CD4-positive, alpha-beta T cell (primary cell): ENCODE measurements at places on chromosomes 7 and 10.

- no peak for DNase-seq
These were observed 142.6 kb downstream of the TWIST1 start for GRCh38 chr7:18974803-18975202.

- no peak for DNase-seq
These were observed 2.6 kb downstream of the PSMG3 start for GRCh38 chr7:1567049-1567771.

DNA sequence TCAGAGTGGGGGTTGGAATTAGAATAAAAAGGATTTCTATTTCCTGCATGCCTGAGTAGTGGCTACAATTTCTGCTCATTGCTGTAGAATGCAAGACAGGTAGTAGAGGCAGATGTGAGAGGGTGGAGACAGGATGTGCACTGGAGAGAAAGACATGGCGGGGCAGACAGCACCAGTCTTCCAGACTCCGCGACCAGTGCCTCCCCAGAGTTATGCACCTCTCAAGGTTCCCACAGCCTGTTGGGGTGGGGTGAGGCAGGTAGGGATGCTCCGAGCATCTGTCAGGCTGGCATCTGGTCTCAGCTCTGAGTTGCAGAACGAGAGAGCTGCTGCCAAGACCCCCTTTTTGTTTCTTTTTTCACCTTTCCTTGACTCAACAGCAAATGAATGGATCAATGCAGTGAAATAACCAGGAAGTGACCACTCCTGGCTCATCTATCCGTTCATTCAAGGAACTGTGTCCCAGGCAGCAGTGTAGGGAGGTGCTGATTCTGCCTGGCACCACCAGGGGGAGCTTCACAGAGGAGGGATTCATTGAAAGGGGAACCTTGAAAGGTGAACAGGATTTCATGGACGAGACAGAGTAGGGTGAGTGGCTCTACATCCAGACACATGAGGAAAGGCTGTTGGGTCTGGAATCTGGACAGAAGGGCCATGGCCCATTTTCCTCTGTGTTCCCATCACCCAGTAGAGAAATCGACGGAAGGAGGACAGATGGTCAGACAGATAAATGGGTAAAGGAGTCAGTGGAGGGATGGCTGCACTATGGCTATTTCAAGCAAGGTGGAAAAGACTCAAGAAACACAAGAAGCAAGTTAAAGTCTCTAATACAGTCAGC lies 17.2 kb upstream of the SLC18A3 start:
- peak; percentile 35 for DNase-seq

DNA sequence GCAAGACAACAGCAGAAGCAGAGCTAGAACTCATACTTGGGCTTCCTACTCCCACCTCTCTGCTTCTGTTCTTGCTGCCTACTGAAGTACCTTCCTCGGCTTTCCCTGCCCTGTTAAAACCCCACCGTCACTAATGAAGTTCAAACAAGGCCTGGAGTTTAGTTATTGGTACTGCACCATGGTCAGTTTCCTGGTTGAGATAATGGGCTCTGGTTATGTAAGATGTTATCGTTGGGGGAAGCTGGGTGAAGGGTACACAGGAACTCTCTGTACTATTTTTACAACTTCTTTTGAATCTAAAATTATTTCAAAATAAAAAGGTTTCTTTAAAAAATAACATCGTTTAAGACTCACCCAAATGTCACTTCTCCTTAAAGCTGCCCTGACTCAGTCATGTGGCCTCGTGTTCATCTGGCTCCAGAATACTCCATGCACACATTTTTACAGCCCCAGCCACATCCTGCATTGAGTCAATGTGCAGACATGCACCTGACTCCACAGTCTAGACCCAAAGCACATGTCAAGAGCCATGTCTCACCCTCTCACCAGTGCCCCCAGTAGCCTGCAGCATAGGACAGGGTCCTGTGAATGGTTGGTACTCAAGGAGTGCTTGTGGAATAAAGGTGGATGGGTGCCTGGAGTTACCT lies 36.9 kb upstream of the AQP1 start:
- no peak for DNase-seq

- peak; percentile 59 for DNase-seq
These were observed 91.0 kb upstream of the STRIP2 start for GRCh38 chr7:129343099-129343700.

DNA sequence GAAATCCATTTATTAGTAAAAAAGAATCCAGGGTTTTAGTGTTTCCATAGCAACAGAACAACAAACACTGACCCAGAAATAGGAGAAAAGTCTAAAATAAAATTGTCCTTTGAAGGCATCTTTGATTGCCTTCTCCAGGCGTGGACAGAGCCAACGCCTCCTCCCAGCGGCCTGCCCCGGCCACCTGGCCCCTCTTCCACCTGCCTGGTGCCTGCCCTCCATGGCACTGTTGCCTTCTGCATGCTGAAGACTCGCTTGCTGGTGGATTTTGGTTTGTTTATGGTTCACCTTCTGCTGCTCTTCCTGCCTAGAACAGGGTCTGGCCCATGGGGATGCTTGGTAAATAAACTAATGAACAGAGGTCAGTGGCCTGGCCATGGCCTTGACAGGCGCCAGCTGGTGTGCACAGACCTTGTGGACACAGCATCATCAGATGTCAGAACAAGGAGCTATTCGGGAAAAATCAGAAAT lies 107.4 kb downstream of the DYNC2I1 start:
- DNase-seq = no peak

DNA sequence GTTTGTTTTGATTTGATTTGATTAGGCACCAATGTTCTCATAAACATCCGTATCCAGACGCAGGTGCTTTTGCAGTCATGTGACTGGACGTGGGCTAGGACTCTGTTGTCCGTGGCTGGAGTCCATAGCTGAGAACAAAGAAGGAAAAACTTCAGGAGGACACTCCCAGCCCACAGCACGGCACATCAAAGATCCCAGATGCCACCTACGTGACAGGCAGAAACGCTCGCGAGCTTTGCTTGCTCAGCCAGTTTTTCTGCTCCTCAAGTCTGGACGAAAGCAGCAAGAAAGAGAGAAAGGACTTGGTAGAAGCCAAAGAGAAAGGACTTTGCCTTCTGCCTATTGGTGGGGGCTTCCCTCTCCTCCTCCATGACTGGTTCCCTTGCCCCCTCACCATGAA lies 6.9 kb upstream of the ZKSCAN1 start:
- DNase-seq = no peak

- no peak for DNase-seq
These were observed 59.2 kb upstream of the PTN start for GRCh38 chr7:137402536-137403352.

DNA sequence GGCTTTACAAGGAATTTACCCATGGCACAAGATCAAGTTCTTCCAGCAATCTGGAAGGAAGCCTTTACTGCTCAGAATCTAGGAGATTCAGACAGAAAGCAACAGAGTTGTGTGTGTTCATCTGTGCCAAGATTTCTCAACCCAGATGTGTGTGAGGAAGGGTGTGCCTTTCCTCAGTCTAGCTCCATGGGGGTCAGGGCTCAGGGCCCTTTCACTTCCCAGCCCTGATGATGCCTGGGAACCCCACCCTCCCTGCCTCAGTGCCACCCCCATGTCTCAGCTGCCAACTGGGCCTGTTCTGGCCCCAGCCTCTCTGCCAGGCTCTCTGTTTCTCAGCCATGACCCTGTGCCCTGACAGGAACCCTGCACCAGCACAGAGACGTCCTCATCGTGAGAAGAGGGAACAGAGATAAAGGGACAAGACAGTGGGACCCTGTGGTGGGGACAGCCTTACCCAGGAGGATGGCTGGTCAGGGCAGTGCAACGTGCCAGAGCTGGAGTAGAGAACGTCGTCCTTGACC lies 102.0 kb downstream of the VIPR2 start:
- DNase-seq = no peak
